A549 treated with RU486 at 1 μM for 4 hours (cell line): ENCODE measurements at places on chromosomes 3 and 15. TPM values are rescaled to one million over a fixed set of nuclear protein-coding genes. Genes with fewer than 3 reads are reported as not detected.

DUOX1 gene
- 0.02 TPM in 1 of 5 replicates, not detected in the others for total RNA-seq

RBP2 gene
- not detected in 5 replicates for total RNA-seq

C2CD4B gene
- total RNA-seq = 0.09 to 0.16 TPM in 2 of 5 replicates, not detected in the others

STAB1 gene
- not detected in 5 replicates for total RNA-seq

SLC9A9 gene
- total RNA-seq = 0.38 to 0.42 TPM in 2 of 5 replicates, not detected in the others

GOLGA8T gene
- 1.1 to 2.1 TPM (median 1.3 TPM) in 5 replicates for total RNA-seq

TMEM207 gene
- total RNA-seq = not detected in 5 replicates

GOLGA8M gene
- 0.10 to 0.29 TPM in 2 of 5 replicates, not detected in the others for total RNA-seq

TMEM266 gene
- 0.12 TPM in 2 of 5 replicates, not detected in the others for total RNA-seq

DAZL gene
- not detected in 5 replicates for total RNA-seq

COL8A1 gene
- total RNA-seq = not detected in 5 replicates

RETNLB gene
- not detected in 5 replicates for total RNA-seq

DBR1 gene
- 8.5 to 13.5 TPM (median 12.4 TPM) in 5 replicates for total RNA-seq

SELENOS gene
- 136 to 152 TPM (median 143 TPM) in 5 replicates for total RNA-seq

PODXL2 gene
- 7.8 to 10.7 TPM (median 10.3 TPM) in 5 replicates for total RNA-seq

NANOGP8 gene
- not detected in 5 replicates for total RNA-seq

CPLX3 gene
- total RNA-seq = not detected in 5 replicates

PAK2 gene
- 28.5 to 54.8 TPM (median 41.3 TPM) in 5 replicates for total RNA-seq

PRTG gene
- 9.6 to 12.6 TPM (median 11.1 TPM) in 5 replicates for total RNA-seq

SMCO1 gene
- total RNA-seq = not detected in 5 replicates

DPPA2 gene
- not detected in 5 replicates for total RNA-seq
